ENCODE measurements at places on chromosomes 1 and 21.
A peak's percentile ranks its signal among the peaks of the same experiment; 100 is the strongest.

DNA sequence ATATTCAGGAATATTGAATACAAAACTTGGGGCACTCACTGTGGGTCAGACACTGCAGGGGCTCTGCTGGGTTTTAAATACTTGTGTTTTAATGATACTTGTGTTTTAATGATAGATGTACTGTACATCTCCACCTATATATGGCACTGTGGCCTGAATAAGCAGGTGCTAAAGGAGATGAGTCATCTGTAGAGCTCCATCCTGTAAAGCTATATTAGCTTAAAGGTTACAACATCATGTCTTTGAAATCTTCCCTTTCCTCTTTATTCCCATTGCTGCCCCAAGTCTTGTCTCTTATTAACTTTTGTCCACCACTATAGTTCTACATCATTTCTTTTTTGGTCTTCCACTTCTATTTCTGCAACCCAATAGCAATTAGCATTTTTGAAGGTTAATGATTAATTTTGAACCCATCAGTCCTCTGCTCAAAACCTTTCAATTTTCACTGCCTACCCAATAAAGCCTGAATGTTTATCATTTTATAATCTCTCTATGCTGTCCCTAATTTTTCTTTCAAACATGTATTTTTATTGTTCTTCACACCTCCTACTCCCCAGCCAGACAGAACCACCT is 113.3 kb upstream of the PTGFR start:
- no peak for DNase-seq

GRCh38 chr21:17925899-17926298 is 106.7 kb upstream of the C21orf91 start:
- DNase-seq: no peak

- DNase-seq: no peak
Measured at GRCh38 chr1:183275322-183275721, 89.3 kb downstream of the LAMC2 start.

GRCh38 chr1:32741059-32741412 is 38.5 kb upstream of the SYNC start:
- DNase-seq: no peak

- peak; percentile 23 for DNase-seq
Measured at GRCh38 chr1:35544976-35545375, 12.2 kb downstream of the KIAA0319L start.

DNA sequence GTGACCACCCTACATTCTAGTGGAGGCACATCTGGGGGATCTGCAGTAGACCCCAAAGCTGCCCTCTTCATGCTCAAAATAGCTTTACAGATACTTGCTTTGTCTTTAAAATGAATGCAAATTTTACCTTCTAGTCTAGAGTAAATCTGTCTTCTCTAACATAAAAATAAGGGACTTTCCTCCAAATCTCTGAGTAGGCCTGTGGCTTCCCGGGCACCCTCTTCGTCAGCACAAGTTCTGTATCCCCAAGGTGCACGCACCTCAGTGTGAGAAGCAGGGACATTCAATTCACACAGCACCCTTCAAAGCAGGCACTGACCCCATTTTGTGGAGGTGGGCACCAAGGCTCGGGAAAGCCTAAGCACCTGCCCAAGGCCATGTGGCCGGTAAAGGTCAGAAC is 19.0 kb downstream of the MEF2D start:
- peak; percentile 28 for DNase-seq

GRCh38 chr1:202711949-202712635 is 1.8 kb upstream of the SYT2 start:
- DNase-seq: no peak

- DNase-seq: no peak
Measured at GRCh38 chr1:247210062-247210375, 38.2 kb upstream of the ZNF124 start.

DNA sequence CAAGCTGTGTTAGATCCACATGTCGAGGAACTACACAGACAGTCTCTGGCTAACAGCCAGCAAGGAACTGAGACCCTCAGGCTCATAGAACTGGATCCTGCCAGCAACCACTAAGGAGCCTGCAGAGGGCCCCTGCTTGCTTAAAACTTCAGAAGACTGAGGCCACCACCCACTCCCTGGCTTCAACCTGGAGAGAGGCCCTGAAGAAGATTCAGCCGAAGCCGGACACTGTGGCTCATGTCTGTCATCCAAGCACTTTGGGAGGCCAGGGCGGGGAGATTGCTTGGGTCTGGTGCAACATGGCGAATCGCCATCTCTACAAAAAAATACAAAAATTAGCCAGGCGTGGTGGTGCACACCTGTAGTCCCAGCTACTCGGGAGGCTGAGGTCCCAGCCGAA is 92.6 kb upstream of the TMPRSS2 start:
- DNase-seq: no peak

DNA sequence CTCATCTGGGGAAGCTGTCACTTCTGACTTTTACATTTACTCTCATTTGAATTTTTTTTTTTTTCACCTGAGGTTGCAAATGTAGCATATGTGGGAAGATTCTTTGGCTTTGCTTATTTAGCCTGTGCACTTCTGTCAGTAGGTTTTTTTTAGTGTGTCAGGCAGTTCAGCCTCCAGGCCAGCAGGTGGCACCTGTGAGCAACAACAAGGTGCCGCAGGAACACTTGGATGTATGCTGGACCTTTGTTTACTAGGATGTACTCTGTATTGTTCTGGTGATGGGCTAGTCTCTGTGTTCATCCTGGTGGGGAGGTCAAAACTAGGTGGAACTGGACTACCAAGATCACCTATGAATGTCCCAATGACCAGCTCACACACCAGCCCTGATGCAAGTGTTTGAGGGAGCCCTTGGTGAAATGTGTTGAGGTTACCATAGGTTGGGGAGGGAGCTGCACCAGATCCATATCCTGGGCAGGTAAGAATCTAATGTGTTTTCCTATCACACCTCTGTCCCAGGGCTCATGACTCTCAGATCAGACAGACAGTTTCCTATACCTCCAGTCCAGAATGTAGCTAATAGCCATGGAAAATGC is 618.2 kb downstream of the BRINP3 start:
- DNase-seq: no peak

GRCh38 chr1:232980355-232980978 is 30.1 kb downstream of the NTPCR start:
- DNase-seq: no peak

- DNase-seq: no peak
Measured at GRCh38 chr1:245008761-245009160, 144.4 kb upstream of the HNRNPU start.

DNA sequence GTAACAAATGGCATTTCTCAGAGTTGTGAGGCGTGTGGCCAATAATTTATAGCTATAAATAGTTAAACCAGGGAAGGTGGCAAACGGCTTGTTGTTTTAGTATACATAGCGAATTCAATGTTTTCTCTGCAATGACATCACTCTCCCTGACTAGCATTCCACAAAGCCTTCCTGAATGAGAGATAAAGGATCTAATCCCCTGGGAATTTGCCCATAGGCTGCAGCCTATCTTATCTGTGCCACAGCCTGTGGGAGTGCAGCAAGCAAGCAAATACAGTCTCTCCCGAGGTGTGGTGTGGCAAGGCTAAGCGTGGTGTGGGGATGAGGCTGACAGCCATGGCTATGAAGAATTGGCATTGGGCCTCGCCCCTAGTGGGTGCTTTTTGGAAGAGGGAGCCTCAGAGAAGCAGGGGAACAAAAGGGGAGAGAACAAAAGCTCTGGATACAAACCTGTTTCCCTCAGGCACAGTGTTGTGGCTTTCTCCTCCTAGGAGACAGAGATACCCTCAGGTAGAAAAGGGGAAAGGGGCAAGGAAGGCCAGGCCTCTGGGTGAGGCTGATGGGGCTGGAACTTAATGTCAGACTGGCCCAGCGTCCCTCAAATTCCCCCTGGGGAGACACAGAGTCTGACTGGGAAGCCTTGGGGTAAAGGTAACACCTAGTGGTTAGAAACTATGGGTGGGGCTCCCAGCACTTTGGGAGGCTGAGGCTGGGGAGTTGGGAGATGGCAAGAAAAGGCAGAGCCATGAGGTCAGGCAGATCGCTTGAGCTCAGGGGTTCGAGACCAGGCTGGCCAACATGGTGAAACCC is 8.9 kb downstream of the TAGLN2 start:
- no peak for DNase-seq

GRCh38 chr1:155268630-155269029 is 4.7 kb downstream of the CLK2 start:
- DNase-seq: no peak

DNA sequence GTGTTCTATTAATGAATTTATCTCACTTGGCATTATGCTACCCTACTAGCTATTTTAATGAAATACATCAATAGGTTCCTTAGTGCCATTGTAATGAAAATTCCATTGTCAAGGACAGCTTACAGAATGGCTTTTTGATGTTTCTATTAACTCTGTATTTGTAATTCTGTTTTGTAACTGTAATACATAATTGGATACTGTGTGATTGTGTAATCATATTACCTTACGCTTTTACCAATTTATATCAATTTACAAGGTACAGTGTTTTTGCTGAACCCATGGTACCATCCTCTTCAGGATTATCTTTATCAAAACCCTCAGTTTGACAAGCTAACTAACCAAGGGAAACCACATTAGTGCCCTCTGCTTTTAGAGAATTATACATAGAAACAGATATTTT is 277.9 kb downstream of the LRRC7 start:
- DNase-seq: no peak

DNA sequence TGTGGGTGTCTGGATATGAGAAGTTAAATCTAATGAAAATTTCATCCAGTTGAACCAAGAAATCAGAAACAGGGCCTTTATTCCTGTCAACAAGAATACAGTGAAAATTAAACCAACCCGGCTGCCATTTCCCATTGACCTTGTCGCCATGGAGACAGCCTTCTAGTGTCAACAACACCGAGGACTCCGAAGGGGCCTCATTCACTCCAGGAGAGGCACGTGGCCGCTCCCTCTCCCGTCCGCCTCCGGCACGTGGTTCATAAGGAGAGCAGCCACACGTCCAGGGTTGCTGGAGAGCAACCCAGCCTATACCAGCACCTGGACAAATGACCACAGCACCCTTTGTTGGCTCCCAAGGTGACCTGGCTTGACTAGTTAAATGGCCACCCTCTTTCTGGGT is 120.3 kb upstream of the VAMP3 start:
- no peak for DNase-seq

DNA sequence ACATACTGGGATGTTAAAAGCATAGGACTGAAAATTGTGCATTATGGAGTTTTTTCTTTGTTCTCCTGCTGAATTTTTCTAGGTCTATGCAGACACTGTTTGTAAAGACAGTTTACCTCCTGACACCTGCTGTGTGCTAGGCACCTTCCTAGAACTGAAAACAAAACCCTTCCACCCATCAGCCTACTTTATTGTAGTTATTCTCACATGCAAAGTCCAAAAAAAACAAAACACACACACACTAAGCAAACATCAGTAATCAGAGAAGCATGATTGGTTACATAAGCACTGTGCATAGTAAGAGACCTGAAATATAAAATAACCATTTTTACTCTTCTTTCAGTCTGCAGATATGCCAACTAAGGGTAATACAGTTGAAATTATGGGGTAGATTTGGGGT is 195.1 kb downstream of the CRB1 start:
- no peak for DNase-seq

DNA sequence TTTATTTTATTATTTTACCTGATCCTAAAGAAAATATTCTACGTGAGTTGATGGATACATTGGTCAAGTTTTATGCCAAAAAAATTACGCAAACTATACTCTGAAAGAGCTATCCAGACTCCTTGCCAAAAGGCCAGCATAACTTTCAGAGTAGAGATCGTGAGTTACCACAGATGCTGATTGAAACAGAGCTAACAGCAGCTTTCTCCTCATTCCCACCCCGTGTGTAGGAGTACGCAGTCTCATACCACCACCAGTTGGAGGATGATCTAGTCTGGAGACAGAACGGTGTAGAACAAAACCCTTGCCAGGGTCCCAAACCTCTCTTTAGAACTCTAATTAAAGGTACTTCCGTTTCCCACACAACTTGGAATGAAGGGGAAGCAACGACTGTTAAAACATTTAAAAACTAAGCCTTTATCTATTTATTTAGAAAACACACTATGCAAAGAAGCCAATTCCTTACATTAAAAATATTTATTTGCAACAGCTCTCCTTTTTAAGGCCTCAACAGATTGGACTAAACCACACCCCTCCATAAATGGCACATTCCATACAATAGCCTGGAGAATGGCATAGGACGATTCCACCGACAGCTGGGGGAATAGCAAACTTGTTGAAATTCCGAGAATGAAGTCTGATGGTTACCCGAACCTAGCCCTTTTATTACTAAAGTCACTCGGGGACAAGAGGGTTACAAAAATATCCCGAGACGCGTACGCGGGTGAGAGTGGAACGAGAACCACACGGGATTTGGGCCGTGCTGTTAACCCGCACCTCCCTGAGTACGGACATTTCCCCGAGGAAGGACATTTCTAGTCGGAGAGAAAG is 1.4 kb downstream of the NUCKS1 start:
- DNase-seq: no peak

- DNase-seq: no peak
Measured at GRCh38 chr21:41406340-41406739, 19.7 kb upstream of the MX1 start.

DNA sequence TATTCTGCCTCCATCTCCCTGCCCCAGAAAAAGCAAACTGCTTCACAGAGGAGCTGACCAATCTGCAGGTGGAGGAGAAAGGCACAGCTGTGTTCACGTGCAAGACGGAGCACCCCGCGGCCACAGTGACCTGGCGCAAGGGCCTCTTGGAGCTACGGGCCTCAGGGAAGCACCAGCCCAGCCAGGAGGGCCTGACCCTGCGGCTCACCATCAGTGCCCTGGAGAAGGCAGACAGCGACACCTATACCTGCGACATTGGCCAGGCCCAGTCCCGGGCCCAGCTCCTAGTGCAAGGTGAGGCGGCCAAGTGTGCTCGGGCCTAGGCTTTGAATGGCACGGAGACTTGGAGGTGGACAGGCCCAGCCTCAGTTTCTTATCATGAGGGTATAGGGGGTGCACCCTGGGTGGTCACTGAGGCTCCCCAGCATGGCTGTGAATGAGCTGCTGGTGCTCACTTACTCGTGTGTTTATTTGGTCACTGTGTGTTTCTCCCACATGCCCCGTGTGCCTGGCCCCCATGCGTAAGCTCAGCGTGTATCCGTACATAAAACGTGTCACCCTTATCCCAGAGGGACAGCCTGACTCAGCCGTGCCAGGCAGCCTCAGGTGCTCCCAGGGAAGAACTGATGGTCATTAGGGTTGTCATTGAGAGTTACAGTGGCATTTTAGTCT is 75.8 kb downstream of the OBSCN start:
- no peak for DNase-seq

GRCh38 chr1:212971312-212971711 is 21.0 kb downstream of the VASH2 start:
- no peak for DNase-seq

DNA sequence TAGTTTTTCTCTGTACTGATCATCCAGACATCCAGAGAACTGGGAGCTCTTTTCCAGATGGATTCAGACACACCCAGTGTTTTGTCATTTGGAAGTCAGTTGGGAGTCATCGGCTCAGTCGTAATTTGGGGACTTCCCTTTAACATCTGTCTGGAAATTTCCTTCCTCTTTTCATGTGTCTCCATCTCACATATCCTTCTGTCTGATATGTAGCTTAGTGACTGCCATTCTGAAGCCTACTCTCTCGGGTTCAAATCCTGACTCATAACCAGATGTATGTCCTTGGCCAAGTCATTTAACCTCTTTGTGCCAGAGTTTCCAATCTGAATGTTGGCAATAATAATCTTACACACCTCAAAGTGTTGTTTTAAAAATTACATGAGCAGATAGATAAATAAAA is 3.0 kb downstream of the MORC3 start:
- DNase-seq: no peak

- DNase-seq: no peak
Measured at GRCh38 chr1:17933501-17933900, 174.1 kb upstream of the IGSF21 start.

- DNase-seq: no peak
Measured at GRCh38 chr1:237038211-237038610, 3.8 kb upstream of the RYR2 start.
